ENCODE measurements at places on chromosomes 7 and 10. TPM values are rescaled to one million over a fixed set of nuclear protein-coding genes. Genes with fewer than 3 reads are reported as not detected.

The TSPAN15 gene
- 3.1 TPM for total RNA-seq

The PRXL2A gene
- 9.5 TPM for total RNA-seq

The ZPBP gene
- not detected for total RNA-seq

The CNNM1 gene
- total RNA-seq, result 0.41 TPM

The ATRNL1 gene
- total RNA-seq, result 0.12 TPM

The CNPY4 gene
- 11.9 TPM for total RNA-seq

The ZP3 gene
- total RNA-seq, result 19.4 TPM

The SYNPO2L gene
- not detected for total RNA-seq

Measured in activated CD4-positive, alpha-beta memory T cell treated with anti-CD3 and anti-CD28 coated beads for 36 hours (primary cell).